ENCODE measurements at places on chromosomes 1 and 21.

- no peak for DNase-seq
These were observed 20.1 kb upstream of the KLF18 start for GRCh38 chr1:44161546-44161945.

GRCh38 chr1:179709841-179710329 lies 33.2 kb upstream of the FAM163A start:
- DNase-seq = peak; percentile 53

DNA sequence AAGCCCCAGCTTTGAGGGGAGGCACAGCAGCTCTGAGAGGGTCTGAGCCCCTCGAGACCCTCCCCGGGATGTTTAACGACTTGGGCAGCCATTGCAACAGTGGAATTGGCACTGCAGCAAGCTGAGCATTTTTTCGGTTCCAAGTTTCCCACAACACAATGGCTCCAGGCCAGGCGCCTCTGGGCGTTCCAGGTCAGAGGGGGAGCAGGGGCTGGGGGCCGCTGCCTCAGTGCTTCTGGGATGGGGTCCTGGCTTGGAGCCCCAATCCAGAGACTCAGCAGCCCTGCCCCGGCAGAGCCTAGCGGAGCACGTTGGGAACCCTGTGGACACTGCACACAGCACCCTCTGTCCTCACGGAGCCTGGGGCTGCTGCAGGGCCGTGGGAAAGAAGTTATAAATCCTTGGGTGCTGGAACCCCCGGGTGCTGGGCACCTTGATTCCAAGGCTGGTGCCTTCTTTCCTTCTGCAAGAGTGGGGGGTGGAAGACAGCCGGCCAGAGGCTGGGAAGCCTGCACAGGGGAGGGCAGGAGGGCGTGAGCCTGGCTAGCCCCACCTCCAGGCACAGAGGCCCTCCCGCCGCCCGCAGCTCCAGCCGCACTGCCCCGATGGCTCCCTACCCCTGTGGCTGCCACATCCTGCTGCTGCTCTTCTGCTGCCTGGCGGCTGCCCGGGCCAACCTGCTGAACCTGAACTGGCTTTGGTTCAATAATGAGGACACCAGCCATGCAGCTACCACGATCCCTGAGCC lies 50.1 kb downstream of the COL18A1 start:
- DNase-seq = no peak

DNA sequence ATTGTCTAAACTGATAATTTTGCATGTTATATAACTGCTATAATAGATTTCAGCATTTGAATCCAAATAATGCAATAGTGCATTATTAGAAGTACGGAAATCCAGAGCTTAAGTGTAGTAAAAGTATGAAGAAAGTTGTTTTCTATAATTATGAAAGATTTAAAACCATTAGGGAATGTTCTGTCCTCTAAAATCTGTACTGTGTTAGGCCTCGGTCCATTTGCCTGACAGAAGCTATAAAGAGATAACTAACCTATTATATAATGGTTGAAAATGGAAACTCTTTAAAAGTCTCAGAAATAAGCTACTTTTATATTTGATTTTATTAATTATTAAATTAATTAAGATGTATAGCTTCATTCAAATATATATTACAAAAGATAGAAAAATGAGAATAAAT lies 16.2 kb upstream of the RGS2 start:
- DNase-seq = no peak

- no peak for DNase-seq
These were observed 43.1 kb downstream of the PBX1 start for GRCh38 chr1:164602101-164602422.

- no peak for DNase-seq
These were observed 951 bp upstream of the LINGO4 start for GRCh38 chr1:151806170-151806569.

GRCh38 chr1:114235960-114236359 lies 82.3 kb upstream of the SYT6 start:
- DNase-seq = no peak

DNA sequence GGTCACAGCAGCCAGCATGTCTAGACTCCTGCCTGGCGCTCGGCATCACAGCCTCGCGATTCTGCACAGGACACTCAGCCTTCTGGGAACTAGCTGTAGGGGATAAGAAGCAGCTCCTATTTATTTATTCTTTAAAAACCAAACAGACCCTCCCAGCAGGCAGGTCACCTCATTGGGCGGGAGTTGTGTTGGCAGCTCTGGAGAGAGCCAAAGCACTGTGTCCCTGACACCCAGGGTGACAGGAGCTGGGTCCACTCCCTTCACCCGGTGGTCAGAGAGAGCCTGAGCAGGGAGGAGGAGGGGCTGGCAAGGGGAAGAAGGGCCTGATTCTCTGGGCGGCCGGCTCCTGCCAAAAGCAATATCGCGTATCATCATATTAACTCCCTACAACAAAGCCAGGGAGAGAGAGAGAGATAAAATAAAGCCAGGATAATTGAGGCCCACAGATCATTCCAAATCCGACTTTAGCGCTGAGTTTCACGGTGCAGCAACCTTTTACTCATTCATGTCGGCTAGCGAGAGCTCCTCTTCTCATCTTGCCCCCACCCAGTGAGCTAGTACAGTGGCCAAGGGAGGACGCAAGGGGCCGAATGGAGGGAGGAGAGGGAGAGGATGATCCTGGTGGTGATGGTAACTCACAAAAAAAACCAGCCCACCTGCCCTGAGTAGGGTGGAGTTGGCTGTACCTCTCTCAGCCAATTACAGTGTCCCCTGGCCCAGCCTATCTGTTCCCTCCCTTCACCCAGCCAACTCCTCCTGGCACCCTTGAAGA lies 79.8 kb upstream of the IFFO2 start:
- no peak for DNase-seq

DNA sequence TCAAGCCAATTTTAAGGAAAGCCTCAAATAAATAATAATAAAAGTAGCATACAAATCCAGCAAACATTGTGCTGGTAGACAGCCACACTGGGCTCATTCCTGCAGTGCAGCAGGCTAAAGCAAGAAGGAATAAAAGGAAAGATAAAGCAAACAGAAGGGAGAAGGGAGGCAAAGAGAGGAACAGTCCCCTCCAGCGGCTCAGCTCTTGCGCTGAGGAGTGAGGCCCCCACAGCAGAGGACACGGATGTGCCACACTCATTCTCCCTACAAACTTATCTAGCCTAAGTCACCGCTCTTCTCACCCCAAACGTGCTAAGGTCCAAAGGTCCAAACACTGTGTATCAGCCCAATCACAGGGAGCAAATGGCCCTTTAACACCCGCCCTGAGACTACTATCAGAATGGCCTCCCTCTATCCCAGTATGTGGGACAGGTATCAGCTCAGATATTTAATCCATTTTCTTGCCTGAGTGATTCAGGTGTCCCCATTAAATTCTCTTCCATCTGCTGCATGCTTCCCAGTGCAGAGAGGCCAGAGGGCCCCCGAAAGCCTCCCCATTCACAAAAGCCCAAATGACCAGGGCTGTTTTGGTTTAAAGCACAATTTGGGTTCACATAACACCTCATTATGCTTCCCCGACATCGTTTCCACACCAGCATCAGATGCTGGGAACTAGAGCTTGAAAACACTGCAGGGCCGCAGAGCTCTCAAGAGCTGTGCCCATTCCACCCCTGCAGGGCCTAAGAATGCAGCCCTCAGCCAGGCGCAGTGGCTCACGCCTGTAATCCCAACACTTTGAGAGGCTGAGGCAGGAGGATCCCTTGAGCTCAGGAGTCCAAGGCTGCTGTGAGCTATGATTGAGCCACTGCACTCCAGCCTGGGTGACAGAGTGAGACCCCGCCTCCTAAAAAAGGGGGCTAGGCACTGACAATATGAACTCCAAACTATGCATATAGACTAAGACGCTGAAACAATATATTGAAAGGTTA lies 17.8 kb downstream of the CAPZB start:
- DNase-seq = no peak

DNA sequence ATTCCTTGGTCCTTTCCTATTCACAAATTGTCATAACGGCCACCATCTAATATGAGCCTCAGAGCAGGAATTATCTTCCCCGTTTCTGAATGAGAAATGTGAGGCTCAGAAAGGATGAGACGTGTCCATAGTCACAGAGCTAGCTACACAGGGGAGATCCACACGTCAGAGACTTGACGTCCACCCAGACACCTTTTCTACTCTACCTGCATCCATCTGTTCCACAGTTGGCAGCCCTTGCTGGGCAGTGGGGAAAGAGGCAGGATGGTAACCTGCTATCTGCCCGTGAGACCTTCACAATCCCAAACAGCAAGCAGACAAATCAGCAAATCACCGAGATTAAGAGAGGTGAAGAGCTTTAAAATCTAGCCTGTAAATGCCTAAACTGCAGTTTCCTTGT lies 8.4 kb downstream of the RIMS3 start:
- no peak for DNase-seq

GRCh38 chr1:230230948-230231773 lies 164.1 kb downstream of the GALNT2 start:
- no peak for DNase-seq

- peak; percentile 61 for DNase-seq
These were observed 142.2 kb upstream of the KRTAP19-8 start for GRCh38 chr21:31180256-31181081.

GRCh38 chr1:113451710-113452109 lies 61.4 kb downstream of the MAGI3 start:
- no peak for DNase-seq

GRCh38 chr1:210448297-210448892 lies 119.7 kb downstream of the HHAT start:
- no peak for DNase-seq

DNA sequence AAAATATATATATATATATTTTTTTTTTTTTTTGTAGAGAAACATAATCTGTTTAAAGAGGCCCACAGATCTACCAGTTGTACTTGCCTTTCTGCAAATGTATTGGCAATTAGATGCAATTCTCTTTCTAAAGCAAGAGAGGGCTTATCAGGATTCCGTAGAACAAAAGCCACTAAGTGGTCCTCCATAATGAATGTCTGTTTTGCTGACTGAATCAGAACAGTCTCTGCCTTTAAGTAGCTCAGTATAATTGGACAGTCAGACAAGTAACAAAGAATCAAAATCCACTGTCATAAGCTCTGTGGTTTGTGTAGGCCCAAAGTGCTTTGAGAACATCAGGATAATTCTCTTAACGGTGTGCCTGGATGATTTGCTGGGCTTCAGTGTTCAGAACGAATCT lies 17.3 kb downstream of the SARS1 start:
- DNase-seq = no peak

GRCh38 chr1:103942029-103942428 lies 192.3 kb downstream of the AMY1C start:
- no peak for DNase-seq

Measured in CD4-positive, alpha-beta T cell treated with Interleukin-1 beta for 1 hour (primary cell).